ENCODE measurements at places on chromosomes 4 and X. TPM values are rescaled to one million over a fixed set of nuclear protein-coding genes. Genes with fewer than 3 reads are reported as not detected.

The MCTS1 gene
- 20.6 TPM for total RNA-seq

The GYPA gene
- not detected for total RNA-seq

The CFP gene
- total RNA-seq = 0.18 TPM

The APEX2 gene
- total RNA-seq = 8.8 TPM

The HSFX4 gene
- total RNA-seq = not detected

The MAGEB4 gene
- not detected for total RNA-seq

The CTSO gene
- 17.4 TPM for total RNA-seq

The ASB11 gene
- total RNA-seq = not detected

The ACE2 gene
- not detected for total RNA-seq

The KCNE5 gene
- 0.36 TPM for total RNA-seq

The MAGEA2 gene
- not detected for total RNA-seq

The MAGEB17 gene
- total RNA-seq = not detected

The KLHL4 gene
- 5.0 TPM for total RNA-seq

The PABPC5 gene
- 1.8 TPM for total RNA-seq

The PRKG2 gene
- total RNA-seq = 7.9 TPM

The ZAR1 gene
- total RNA-seq = not detected

The DNAAF6 gene
- total RNA-seq = not detected

The ADGRL3 gene
- 7.9 TPM for total RNA-seq

The ADH4 gene
- total RNA-seq = not detected

The SEPTIN6 gene
- 7.0 TPM for total RNA-seq

The CSN2 gene
- not detected for total RNA-seq

The MAGEC3 gene
- total RNA-seq = not detected

The FGFBP2 gene
- not detected for total RNA-seq

The DAPP1 gene
- total RNA-seq = not detected

The GYG2 gene
- 4.3 TPM for total RNA-seq

The RAB40A gene
- 0.27 TPM for total RNA-seq

The ACTRT1 gene
- not detected for total RNA-seq

The HHIP gene
- 16.0 TPM for total RNA-seq

The DOK7 gene
- not detected for total RNA-seq

The VCX gene
- not detected for total RNA-seq

Measured in fibroblast of the aortic adventitia (primary cell).